ENCODE measurements at places on chromosomes 16 and 17.

DNA sequence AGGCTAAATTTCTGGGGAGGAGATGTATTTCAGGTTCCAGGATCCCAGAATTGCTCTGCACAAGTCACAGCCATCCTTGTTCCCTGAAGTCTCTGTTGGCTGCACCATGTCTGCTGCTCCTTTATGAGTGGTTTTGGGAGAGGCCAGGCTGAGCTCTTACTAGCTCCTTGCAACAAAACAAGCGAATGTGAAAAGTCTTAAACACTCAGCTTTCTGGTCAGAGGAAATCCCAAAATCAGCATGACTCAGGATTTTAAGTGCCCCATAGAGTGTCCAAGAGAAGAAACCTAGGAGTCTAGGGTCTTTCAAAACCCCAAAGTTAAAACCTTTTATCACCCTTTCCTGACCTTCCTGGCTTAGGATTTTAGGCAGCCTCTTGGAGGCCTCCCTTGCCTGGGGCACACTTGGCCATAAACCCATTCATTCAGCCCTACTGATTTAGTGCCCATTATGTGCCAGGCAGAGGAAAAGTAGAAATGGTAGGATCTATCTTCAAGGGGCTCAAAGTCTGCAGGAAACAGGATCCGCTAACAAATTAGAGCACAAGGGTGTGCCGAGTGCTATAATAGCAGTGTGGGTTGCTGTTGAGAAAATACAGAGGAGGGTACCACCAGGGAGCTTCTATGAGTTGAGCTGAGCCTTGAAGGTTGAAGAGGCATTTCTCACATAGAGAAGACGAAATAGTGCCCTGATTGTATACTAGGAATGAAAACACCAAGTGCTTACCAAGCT lies 36.9 kb downstream of the SOST start:
- no peaks in the 10 kb centered on the region for H3K36me3 ChIP-seq
- H3K27me3 ChIP-seq, result peaks cover 19% of the 10 kb centered on the region
- no peak for DNase-seq
- H3K27ac ChIP-seq, result peak overlapping the region; percentile 71

GRCh38 chr16:16052916-16053315 lies 103.5 kb downstream of the ABCC1 start:
- H3K27ac ChIP-seq, result no peak overlapping the region
- no peaks in the 10 kb centered on the region for H3K4me1 ChIP-seq
- H3K36me3 ChIP-seq, result peaks cover 74% of the 10 kb centered on the region
- H3K4me3 ChIP-seq, result no peak overlapping the region
- no peaks in the 10 kb centered on the region for H3K27me3 ChIP-seq
- DNase-seq, result no peak

GRCh38 chr16:1509307-1510221 lies 16.4 kb downstream of the TELO2 start:
- no peak overlapping the region for H3K27ac ChIP-seq
- peaks cover 16% of the 10 kb centered on the region for H3K36me3 ChIP-seq
- H3K4me1 ChIP-seq, result no peaks in the 10 kb centered on the region
- H3K27me3 ChIP-seq, result no peaks in the 10 kb centered on the region

DNA sequence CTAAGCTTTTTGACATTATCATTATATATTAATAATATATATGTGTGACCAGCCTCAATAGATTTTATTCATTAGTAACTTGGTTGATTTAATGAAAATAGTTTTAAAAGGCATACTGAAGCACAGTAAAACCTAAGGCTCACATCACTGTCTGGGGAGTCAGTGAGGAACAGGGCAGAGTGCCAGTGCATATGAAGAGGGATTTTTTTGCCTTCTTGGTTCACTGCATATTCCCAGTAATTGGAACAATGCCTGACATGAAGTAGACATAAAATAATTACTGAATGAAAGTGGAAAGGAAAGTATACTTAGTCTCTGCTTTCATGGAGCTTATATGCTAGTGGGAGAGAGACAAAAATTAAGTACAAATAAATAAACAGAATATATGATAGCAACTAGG lies 81.1 kb downstream of the FTO start:
- DNase-seq, result no peak
- H3K27ac ChIP-seq, result no peak overlapping the region
- no peak overlapping the region for H3K4me3 ChIP-seq
- 0 out of 2 replicates have a peak, but pooled peaks cover 7% of the 10 kb centered on the region for H3K4me1 ChIP-seq

GRCh38 chr17:3271072-3271848 lies 26.9 kb downstream of the OR3A1 start:
- H3K4me3 ChIP-seq, result no peak overlapping the region
- H3K4me1 ChIP-seq, result no peaks in the 10 kb centered on the region
- DNase-seq, result no peak
- H3K27ac ChIP-seq, result no peak overlapping the region
- no peaks in the 10 kb centered on the region for H3K27me3 ChIP-seq
- H3K36me3 ChIP-seq, result peaks cover 5% of the 10 kb centered on the region

GRCh38 chr16:53433509-53433908 lies 762 bp upstream of the RBL2 start:
- H3K36me3 ChIP-seq, result no peaks in the 10 kb centered on the region
- peaks cover 19% of the 10 kb centered on the region for H3K4me1 ChIP-seq
- no peaks in the 10 kb centered on the region for H3K27me3 ChIP-seq
- DNase-seq, result no peak
- peak overlapping the region; percentile 66 for H3K4me3 ChIP-seq

GRCh38 chr17:39181303-39181702 lies 15.3 kb upstream of the ARL5C start:
- H3K36me3 ChIP-seq, result peaks cover 22% of the 10 kb centered on the region
- peaks cover 15% of the 10 kb centered on the region for H3K4me1 ChIP-seq
- H3K4me3 ChIP-seq, result no peak overlapping the region
- no peaks in the 10 kb centered on the region for H3K27me3 ChIP-seq
- no peak overlapping the region for H3K27ac ChIP-seq
- no peak for DNase-seq

DNA sequence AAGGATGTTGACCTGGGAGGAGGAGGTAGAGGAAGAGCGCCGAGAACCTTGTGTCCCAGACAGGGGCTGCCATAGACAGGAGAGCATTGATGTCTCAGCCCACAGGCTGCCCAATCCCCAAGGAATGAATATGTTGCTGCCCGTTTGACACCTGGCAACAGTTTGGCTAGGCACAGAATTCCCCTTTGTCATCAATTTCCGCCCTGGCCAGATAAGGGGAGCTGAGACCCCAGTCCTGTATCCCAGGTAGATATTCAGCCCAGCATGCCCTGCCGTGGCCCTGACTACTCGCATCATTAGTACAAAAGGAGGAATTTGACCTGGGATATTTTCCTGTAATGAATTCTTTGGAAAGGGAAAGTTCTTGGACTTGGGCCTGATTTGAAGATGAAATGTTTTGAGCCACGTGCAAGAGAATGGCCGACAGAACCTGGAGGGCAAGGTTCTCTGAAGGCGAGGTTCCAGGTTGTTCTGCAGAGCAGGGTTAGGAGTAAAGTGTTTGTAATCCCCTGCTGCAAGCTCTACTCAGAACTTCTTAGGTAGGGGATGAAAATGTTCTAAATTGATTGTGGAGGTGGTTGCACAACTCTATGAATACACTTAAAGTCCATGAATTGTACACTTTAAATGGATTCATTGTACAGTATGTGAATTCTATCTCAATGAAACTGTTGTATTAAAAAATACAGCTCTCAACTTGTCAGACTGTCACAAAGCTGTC lies 108.8 kb downstream of the SOCS1 start:
- H3K27ac ChIP-seq, result no peak overlapping the region
- H3K4me3 ChIP-seq, result no peak overlapping the region
- no peak for DNase-seq
- peaks cover 3% of the 10 kb centered on the region for H3K36me3 ChIP-seq

DNA sequence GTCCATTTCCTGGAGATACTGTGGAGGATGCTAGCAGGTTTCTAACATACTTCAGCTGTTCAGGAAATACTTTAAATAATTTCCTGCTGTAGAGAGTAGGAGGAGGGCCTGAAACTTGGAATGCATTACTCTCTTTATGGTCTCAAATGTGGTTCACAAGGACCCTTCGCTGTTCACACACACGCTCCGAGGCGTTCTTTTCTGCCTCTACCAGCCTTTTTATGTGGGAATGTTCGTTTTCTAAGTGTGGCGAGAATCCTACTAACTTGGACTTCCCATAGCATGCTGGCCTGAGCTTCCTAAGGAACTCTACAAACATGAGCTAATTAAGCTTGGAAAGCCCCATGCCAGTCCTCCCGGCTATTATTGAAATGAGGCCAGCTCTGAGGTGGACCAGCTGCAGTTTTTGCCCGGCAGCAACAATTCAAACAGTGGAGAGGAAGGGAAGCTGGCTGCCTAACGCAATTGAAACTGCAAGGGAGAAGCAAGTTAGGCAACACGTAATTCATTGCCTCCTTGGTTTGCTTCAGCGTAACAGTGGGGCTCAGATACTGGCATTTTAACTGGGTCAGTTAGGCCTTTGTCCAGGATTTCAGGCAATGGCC lies 18.9 kb downstream of the KPNA2 start:
- H3K36me3 ChIP-seq, result peaks cover 3% of the 10 kb centered on the region
- no peak for DNase-seq
- peaks cover 7% of the 10 kb centered on the region for H3K4me1 ChIP-seq
- H3K4me3 ChIP-seq, result no peak overlapping the region
- H3K27me3 ChIP-seq, result no peaks in the 10 kb centered on the region
- H3K27ac ChIP-seq, result no peak overlapping the region

DNA sequence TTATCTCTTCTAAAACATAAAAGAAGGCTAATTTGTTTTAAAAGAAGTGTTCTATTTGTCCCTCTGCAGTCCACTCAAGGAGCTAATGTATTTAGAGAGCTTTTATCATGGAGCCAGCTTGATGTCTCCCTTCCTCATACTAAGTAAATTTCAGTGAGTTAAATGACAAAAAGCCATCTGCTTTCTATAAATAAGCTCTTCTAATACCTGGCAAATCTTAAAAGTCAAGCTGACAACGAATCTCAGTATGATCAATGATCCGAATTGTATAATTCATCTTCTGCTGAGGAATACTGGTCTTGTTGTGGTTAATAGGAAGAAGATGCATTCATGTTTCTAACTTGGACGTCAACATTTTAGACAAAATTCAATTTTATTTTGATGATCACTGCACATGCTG lies 1390.7 kb downstream of the CDH8 start:
- H3K27ac ChIP-seq, result no peak overlapping the region
- H3K4me3 ChIP-seq, result no peak overlapping the region
- no peaks in the 10 kb centered on the region for H3K36me3 ChIP-seq
- DNase-seq, result no peak

GRCh38 chr17:72390675-72391508 lies 270.1 kb downstream of the SOX9 start:
- no peak overlapping the region for H3K4me3 ChIP-seq
- peaks cover 41% of the 10 kb centered on the region for H3K4me1 ChIP-seq
- H3K27me3 ChIP-seq, result peaks cover 24% of the 10 kb centered on the region

DNA sequence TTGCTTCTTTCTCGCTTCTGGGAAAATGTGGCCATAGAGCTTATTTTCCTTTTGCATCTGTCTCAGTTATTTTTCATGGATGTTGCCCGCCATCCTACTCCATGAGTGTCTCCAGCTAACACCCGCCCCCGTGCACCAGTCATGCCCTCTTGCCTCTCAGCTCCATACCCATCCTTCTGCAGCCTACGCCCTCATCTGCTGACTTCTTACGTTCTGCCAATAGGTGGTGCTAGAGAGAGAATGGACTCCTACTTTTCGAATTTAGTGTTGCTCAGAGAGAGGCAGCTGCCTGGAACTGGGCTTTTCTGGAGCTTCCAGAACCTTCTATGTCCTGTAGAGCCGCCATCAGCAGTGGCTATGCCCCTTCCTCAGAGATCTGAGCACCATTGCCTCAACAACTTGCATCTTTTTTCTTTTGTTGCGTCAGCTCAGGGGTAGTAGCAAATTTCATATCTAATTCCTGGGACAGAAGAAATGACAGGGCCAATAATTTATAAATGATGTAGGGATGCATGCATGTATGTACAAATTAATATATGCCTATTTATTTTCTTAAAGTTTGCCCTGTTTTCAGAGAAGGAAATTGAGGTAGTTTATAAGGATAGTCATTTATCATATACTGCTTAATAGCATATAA lies 119.7 kb upstream of the MYOCD start:
- H3K4me3 ChIP-seq, result no peak overlapping the region
- H3K36me3 ChIP-seq, result no peaks in the 10 kb centered on the region
- DNase-seq, result peak; percentile 49

DNA sequence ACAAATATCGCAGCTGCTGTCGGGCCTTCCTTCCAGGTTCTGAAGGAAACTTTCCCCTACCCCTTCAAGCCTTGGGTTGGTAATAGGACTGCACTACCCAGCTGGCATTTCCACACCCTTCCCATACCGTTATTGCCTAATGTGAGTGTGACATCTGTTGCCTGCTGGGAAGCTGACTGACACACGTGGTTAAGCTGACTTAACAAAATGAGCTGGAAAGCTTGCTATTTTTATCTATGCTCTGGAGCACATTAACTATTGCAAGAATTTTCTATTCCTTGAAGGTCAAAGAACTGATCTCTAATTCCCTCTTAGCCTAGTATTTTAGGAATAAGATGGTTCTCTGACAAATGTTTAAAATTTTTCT lies 79.5 kb downstream of the PMP22 start:
- no peak for DNase-seq
- H3K4me1 ChIP-seq, result peaks cover 12% of the 10 kb centered on the region
- no peak overlapping the region for H3K4me3 ChIP-seq
- no peak overlapping the region for H3K27ac ChIP-seq
- no peaks in the 10 kb centered on the region for H3K36me3 ChIP-seq

DNA sequence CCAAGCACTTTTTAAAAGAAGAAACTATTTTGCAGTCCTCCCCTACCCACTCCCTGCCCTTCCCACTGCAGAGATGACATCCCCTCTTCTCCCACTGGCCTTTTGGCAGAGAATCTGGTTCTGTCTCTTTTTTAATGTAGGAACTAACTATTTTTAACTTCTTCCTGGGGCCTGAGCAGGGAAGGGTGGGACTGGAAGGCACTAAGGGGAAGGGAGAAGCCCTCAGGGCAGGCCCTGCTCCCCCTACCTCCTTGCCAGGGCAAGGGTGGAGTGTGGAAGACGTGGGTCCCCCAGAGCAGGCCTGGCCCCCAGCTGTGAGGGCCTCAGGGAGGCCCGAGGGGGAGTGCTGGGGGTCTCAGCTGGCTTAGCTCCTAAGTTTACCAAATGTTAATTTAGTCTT lies 19.5 kb downstream of the UNC13D start:
- H3K27ac ChIP-seq, result no peak overlapping the region
- H3K27me3 ChIP-seq, result no peaks in the 10 kb centered on the region
- H3K4me3 ChIP-seq, result no peak overlapping the region
- no peak for DNase-seq
- peaks cover 22% of the 10 kb centered on the region for H3K36me3 ChIP-seq
- H3K4me1 ChIP-seq, result peaks cover 11% of the 10 kb centered on the region

GRCh38 chr16:58734459-58734787 lies 307 bp upstream of the GOT2 start:
- peak overlapping the region; percentile 100 for H3K4me3 ChIP-seq
- no peaks in the 10 kb centered on the region for H3K27me3 ChIP-seq
- H3K36me3 ChIP-seq, result no peaks in the 10 kb centered on the region
- H3K4me1 ChIP-seq, result peaks cover 29% of the 10 kb centered on the region
- peak overlapping the region; percentile 57 for H3K27ac ChIP-seq

Data from WTC11 (cell line).